ENCODE measurements at places on chromosomes 3 and 15. TPM values are rescaled to one million over a fixed set of nuclear protein-coding genes. Genes with fewer than 3 reads are reported as not detected.

Gene LNP1
- total RNA-seq = 1.6 TPM

Gene FOXL2
- under 0.01 TPM for total RNA-seq

Gene MED12L
- 47.9 TPM for total RNA-seq

Gene LYZL4
- total RNA-seq = not detected

Gene PLSCR5
- not detected for total RNA-seq

Gene CFAP91
- 0.54 TPM for total RNA-seq

Gene FBXL22
- 0.54 TPM for total RNA-seq

Gene IMP3
- total RNA-seq = 199 TPM

Gene GP5
- total RNA-seq = 0.27 TPM

Gene IDH3A
- 11.8 TPM for total RNA-seq

Gene UMPS
- 17.8 TPM for total RNA-seq

Gene TEX9
- total RNA-seq = 3.8 TPM

Gene TERC
- 149 TPM for total RNA-seq

Gene TM4SF1
- total RNA-seq = 114 TPM

Gene FAIM
- 5.1 TPM for total RNA-seq

Gene MON1A
- 13.5 TPM for total RNA-seq

Gene LMAN1L
- 0.27 TPM for total RNA-seq

Gene FBN1
- 30.4 TPM for total RNA-seq

Gene SLC2A2
- not detected for total RNA-seq

Gene RARB
- total RNA-seq = under 0.01 TPM

Gene SEMA5B
- total RNA-seq = 0.27 TPM

Gene EBLN2
- 5.7 TPM for total RNA-seq

Gene GADL1
- under 0.01 TPM for total RNA-seq

Gene CD86
- total RNA-seq = 0.27 TPM

Gene LRTM1
- not detected for total RNA-seq

Gene ARIH2
- 71.4 TPM for total RNA-seq

Gene P2RY13
- total RNA-seq = 0.81 TPM

Gene TRIM42
- not detected for total RNA-seq

Data from hematopoietic multipotent progenitor cell (in vitro differentiated cells).